Left ventricle myocardium inferior (tissue), 1 donor: ENCODE measurements at places on chromosomes 3 and 15. TPM values are rescaled to one million over a fixed set of nuclear protein-coding genes. Genes with fewer than 3 reads are reported as not detected.

DNA sequence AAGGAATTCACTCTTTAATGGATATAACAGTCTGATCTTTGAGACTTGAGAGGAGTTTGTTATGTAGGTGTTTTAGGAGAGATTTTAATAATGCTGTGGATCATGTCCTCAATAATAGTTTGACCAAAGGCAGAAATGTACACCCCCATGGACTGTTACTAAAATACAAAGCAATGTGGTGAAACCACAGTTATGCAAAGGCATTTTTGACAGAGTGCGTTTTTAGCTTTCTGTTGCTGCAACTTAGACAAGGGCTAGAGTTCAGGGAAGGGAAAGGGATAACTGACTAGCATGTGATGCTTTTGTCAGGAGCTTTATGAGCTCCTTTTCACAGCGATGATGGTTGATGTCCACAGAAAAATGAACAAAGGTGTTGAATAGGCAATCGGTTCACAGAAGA is 3.6 kb upstream of the STARD5 start:
- H3K4me1 ChIP-seq = peaks cover 20% of the 10 kb centered on the region
- H3K36me3 ChIP-seq = no peaks in the 10 kb centered on the region
- H3K27me3 ChIP-seq = no peaks in the 10 kb centered on the region
- DNase-seq = no peak
- no peak overlapping the region for H3K4me3 ChIP-seq

DNA sequence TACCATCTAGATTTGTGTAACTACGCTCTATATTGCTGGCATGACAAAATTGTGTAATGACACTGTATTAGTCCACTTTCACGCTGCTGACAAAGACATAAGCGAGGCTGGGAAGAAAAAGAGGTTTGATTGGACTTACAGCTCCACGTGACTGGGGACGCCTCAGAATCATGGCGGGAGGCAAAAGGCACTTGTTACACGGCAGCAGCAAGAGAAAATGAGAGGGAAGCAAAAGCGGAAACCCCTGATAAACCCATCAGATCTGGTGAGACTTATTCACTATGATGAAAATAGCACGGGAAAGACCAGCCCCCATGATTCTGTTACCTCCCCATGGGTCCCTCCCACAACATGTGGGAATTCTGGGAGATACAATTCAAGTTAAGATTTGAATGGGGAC is 905.7 kb downstream of the DIPK2A start:
- H3K36me3 ChIP-seq = no peaks in the 10 kb centered on the region
- H3K27me3 ChIP-seq = no peaks in the 10 kb centered on the region
- DNase-seq = no peak
- no peak overlapping the region for H3K27ac ChIP-seq
- H3K4me1 ChIP-seq = no peaks in the 10 kb centered on the region

DNA sequence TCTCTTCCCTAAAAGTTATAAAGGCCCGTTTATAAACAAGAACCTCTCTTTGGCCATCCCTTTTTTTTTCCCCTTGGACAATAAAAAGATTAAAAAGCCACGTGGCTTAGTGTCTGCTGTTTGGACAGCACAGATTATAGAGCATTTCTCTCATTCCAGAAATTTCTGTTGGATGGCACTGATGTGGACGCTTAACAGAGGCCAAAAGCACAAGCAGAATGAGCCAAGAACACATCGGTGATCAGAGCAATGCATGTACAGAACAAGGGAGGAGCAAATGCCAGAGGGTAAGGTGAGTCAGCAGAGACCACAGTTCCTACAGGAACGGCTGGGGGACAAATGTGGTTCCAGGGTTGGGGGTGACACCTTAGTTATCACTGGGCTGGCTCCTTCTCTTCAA is 30.3 kb upstream of the CTNNB1 start:
- no peaks in the 10 kb centered on the region for H3K36me3 ChIP-seq
- DNase-seq = no peak
- H3K27ac ChIP-seq = no peak overlapping the region
- no peaks in the 10 kb centered on the region for H3K4me1 ChIP-seq
- no peaks in the 10 kb centered on the region for H3K27me3 ChIP-seq

DNA sequence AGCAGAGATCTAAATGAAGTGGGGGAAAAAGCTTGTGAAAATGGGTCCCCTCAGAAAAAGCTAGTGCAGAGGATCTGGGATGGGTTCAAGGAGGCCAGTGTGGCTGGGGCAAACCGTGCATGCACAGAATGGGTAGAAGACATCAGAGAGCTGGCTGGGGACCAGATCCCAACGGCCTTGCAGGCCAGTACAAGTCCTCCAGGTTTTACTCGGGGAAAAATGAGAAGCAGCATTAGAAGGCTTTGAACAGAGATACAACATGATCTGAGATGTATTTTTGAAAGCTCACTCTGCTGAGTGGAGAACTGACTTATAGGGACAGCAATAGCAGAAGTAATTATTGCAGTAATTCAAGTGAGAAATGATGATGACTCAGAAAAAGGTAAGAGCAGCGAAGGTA is 114.5 kb downstream of the HERC1 start:
- no peak overlapping the region for H3K27ac ChIP-seq
- H3K4me3 ChIP-seq = no peak overlapping the region
- DNase-seq = no peak
- H3K27me3 ChIP-seq = no peaks in the 10 kb centered on the region
- H3K36me3 ChIP-seq = peaks cover 61% of the 10 kb centered on the region

- H3K36me3 ChIP-seq = peaks cover 78% of the 10 kb centered on the region
- H3K4me3 ChIP-seq = no peak overlapping the region
- H3K4me1 ChIP-seq = no peaks in the 10 kb centered on the region
- H3K27ac ChIP-seq = no peak overlapping the region
These were observed 46.7 kb downstream of the TOP2B start for GRCh38 chr3:25618028-25618427.

- peaks cover 30% of the 10 kb centered on the region for H3K27me3 ChIP-seq
- H3K4me3 ChIP-seq = no peak overlapping the region
- no peak for DNase-seq
- H3K27ac ChIP-seq = no peak overlapping the region
- no peaks in the 10 kb centered on the region for H3K36me3 ChIP-seq
These were observed 116.4 kb upstream of the AGBL1 start for GRCh38 chr15:85963262-85963760.

DNA sequence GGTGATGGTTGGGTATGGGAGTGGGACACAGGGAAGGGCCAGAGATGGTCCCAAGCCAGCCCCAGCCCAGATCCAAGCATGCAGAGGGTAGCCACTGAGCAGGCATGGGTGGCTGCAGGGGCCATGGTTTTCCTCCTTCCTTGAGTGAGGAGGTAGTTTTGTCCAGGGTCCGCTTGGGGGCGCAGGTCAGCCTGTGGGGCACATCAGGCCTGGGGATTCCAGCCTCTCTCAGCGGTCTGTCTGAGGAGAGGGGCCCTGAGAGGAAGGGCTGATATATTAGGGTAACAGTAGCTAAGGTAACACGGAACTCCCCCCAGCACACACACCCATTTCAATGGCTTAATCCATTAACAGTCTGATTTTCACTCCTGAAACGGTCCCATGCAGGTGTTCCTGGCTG is 22.7 kb upstream of the LCTL start:
- peaks cover 5% of the 10 kb centered on the region for H3K27me3 ChIP-seq
- no peak for DNase-seq
- no peaks in the 10 kb centered on the region for H3K36me3 ChIP-seq
- H3K4me3 ChIP-seq = no peak overlapping the region
- H3K4me1 ChIP-seq = peaks cover 11% of the 10 kb centered on the region

GRCh38 chr15:74616996-74617395 is 1.4 kb downstream of the CLK3 start:
- H3K4me1 ChIP-seq = peaks cover 77% of the 10 kb centered on the region
- no peaks in the 10 kb centered on the region for H3K27me3 ChIP-seq
- no peak for DNase-seq
- peak overlapping the region; percentile 87 for H3K4me3 ChIP-seq

GRCh38 chr15:40080847-40081246 is 27.8 kb downstream of the BMF start:
- no peak for DNase-seq
- H3K27me3 ChIP-seq = no peaks in the 10 kb centered on the region
- peaks cover 32% of the 10 kb centered on the region for H3K4me1 ChIP-seq
- H3K4me3 ChIP-seq = peak overlapping the region; percentile 54

DNA sequence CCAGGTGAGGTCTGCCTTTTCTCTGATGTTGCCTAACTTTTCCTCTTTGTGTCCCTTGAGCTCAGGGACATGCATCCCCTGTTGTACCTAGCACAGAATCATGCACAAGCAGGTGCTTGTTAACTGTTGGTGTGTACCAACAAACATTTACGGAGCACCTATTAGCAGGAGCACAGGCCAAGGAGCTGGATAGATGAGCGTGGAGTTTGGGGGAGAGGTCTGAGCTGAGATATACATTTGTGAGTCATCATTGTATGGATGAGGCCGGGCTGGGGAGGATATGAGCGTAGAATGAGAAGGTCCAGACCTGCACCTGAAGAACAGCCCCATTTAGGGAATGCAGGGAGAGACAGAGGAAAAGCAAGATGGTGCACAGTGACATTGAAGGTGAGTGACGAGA is 53.4 kb downstream of the SMAD3 start:
- peaks cover 90% of the 10 kb centered on the region for H3K4me1 ChIP-seq
- H3K36me3 ChIP-seq = no peaks in the 10 kb centered on the region
- H3K27ac ChIP-seq = peak overlapping the region; percentile 96
- no peaks in the 10 kb centered on the region for H3K27me3 ChIP-seq
- no peak overlapping the region for H3K4me3 ChIP-seq

- no peak overlapping the region for H3K4me3 ChIP-seq
- no peaks in the 10 kb centered on the region for H3K36me3 ChIP-seq
- no peak overlapping the region for H3K27ac ChIP-seq
These were observed 18.1 kb downstream of the CRYBG3 start for GRCh38 chr3:97839944-97840343.

GRCh38 chr15:101203607-101204189 is 48.1 kb downstream of the CHSY1 start:
- H3K4me3 ChIP-seq = no peak overlapping the region
- H3K36me3 ChIP-seq = no peaks in the 10 kb centered on the region
- no peak for DNase-seq
- peaks cover 92% of the 10 kb centered on the region for H3K4me1 ChIP-seq

DNA sequence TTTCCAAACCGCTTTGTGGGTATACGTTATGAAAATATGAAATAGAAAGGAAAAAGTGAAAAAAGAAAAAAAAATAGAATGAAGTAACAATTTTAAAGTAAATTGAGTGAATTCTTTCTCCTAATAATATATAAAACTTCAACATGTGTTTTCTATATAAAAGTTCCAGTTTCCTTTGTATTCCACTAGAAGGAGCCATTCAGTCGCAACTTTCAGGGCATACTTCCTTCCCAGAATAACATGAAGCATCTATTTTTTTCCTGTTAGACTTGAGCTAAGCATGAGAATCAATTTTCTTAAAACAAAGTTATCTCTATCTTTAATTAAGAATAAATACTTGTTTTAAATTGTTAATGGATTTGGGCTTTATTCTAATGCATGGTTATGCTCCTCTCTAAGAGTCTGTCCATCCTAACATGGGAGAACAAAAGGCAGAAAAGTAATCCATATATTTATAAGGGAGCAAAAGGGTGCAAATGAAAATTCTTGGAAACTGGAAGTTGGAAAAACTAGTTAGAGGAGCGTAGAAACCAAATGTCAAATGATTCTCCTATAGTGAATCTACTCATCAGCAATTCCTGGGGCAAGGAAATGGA is 16.0 kb upstream of the VGLL3 start:
- no peaks in the 10 kb centered on the region for H3K4me1 ChIP-seq
- no peaks in the 10 kb centered on the region for H3K36me3 ChIP-seq
- DNase-seq = no peak

CLPX gene
- total RNA-seq = 52.5 TPM

HYAL1 gene
- 52.2 TPM for total RNA-seq

GPR176 gene
- 1.6 TPM for total RNA-seq

RASGRP1 gene
- 0.44 TPM for total RNA-seq

SLC27A2 gene
- not detected for total RNA-seq

WDR49 gene
- 3.7 TPM for total RNA-seq

INAFM2 gene
- 52.7 TPM for total RNA-seq

STRIT1 gene
- total RNA-seq = 11.7 TPM
